Activated CD4-positive, alpha-beta T cell treated with anti-CD3 and anti-CD28 coated beads, Interleukin-2, amount 10 ng/mL, durations not matched to agents 7 days and 5 days (primary cell): ENCODE measurements at places on chromosomes 7 and 10. TPM values are rescaled to one million over a fixed set of nuclear protein-coding genes. Genes with fewer than 3 reads are reported as not detected.

TAS2R41 gene
- 0.29 TPM for total RNA-seq

SLC18A3 gene
- not detected for total RNA-seq

STRIP2 gene
- 10.7 TPM for total RNA-seq

PITX3 gene
- not detected for total RNA-seq

AGFG2 gene
- total RNA-seq = 45.3 TPM

LFNG gene
- 93.3 TPM for total RNA-seq

ZPBP gene
- total RNA-seq = not detected

HOXA5 gene
- total RNA-seq = not detected

CPXM2 gene
- total RNA-seq = not detected

BMPR1A gene
- 11.7 TPM for total RNA-seq

TMEM229A gene
- not detected for total RNA-seq

ZNF117 gene
- 5.2 TPM for total RNA-seq

KIN gene
- total RNA-seq = 12.9 TPM

NUTM2A gene
- 0.75 TPM for total RNA-seq
